Stimulated activated CD4-positive, alpha-beta T cell treated with anti-CD3 and anti-CD28 coated beads, Interleukin-15, amount 100 ng/mL, for 1 hour (primary cell): ENCODE measurements at places on chromosomes 11 and 22.
A peak's percentile ranks its signal among the peaks of the same experiment; 100 is the strongest.

DNA sequence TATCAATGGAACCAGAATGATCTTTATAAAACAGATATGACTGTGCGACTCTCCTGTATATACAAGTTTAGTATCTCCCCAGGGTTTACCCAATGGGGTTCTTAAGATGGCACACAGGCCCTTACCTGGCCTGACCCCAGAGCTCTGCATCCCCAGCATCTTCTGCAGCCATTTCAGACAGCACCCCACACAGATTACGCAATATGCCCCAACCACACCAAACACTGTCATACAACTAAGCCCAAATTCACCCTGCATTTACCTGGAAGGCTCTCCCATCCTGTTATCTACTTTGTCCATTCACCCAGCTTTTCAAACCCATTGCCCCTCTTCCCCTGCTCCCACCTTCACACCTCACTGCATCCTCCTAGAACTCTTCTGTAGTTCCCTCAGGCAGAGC lies 182.5 kb upstream of the API5 start:
- DNase-seq = no peak

DNA sequence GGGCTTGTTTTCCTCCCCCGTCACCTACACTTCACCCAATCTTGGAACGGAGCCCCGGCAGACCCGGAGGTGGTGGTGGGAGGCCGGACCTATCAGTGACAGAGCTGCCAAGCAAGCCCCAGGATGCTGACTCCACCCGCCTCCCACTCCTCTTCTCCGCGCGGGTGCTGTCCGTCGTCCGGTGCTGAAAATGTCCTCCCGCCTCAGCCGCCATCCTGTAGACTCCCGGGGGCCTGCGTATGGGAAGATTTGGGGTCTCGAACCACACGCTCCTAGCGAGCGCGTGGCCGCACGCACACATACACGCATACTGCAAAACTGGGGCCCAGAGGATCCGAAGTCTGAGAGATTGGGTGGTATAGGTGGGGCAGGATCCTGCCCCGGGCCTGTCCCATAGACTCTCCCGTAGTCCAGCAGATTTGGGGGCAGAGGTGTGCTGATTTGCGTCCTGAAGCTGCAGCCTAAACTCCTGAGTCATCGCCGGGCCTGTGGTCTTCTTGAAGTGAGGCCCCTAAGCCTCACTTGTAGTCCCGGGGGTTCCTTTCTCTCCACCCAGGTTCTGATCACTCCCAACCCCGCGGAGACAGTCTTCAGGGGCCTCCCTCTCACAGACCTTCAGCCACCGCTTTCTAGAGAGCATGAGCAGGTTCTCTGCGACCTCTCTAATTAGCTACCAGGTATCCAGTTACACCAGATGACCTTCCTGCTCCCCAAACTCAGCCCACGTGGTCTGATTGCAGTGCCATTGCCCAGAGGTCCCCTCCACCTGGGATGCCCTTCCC lies 796 bp upstream of the YIF1A start:
- DNase-seq = peak; percentile 70

GRCh38 chr22:19395276-19395675 lies 36.3 kb downstream of the HIRA start:
- no peak for DNase-seq

GRCh38 chr11:120702656-120703055 lies 191.1 kb downstream of the GRIK4 start:
- no peak for DNase-seq

GRCh38 chr11:120956710-120957495 lies 67.0 kb upstream of the TBCEL start:
- no peak for DNase-seq

- no peak for DNase-seq
These were observed at the start of gene BDNF for GRCh38 chr11:27700351-27701301. Gene BDNF (minus strand): TSS chr11:27700455. CDS start chr11:27658564, 41,891 bp downstream.

DNA sequence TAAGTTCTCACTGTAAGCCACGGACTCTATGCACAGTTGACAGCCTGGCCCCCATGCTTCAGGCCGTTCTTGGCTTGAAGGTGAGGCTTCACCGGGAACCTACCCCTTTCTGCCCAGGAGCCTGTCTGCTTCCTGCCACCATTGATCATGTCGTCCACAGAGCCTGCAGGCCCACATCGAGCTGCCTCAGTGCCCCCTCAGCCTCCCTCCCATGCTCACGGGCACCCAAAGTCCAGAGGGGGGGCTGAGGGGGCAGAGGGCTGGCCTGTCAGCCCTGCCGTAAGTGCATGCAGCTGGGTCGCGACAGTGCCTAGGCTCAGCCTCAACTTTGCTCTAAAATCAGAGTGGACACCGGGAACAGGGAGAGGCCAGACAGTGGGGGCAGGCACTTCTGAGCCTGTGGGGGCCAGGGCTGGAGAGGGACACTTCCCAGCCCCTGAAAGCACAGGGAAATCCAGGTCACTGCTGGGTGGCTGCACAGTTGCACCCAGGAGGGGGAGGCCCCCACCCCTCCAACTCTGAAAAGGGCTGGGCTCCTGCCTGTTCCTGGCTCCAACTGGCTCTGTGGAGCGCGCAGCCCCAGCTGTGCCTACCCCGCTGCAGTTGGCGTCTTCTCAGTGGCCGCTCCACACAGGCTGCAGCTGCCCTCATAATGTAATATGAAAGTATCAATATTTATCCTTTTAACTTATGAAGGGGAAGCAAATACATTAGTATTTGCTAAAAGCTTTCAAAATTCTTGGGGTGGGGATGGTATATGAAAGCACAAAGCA lies 598.6 kb downstream of the DLG2 start:
- DNase-seq = no peak

DNA sequence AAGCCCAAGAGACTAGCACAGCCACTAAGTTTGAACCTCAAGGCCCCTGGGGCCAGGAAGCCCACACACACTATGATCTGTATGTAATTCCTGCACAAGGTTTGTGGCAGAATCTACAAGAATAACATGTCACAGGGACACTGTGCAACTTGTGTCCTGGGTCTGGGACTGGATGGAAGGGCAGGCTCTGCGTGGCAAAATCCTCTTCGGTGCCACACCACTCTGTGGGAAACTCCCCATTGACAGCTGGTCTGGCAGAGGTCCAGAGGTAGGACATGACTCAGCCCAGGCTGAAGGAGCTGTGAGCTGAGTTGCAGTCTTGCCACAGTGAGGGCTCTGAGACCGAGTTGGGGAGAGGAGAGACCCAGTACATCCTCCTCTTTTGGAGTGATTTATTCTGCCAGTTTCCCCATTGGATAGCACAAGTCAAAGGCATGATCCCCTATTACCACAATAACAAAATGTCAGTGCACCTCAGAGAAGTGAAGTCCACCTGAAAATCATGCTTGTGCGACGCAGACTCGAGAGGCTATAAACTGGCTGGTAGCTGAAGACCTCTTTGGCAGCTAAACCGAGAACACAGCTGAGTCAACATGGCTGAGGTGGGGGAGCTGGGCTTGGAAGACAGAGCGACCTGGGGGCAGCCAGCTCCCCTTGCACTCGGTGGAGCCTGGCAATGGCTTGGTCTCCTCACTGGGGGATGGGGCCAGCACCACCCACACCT lies 23.3 kb upstream of the SERPIND1 start:
- no peak for DNase-seq
